IPS DF 6.9 (cell line): ENCODE measurements at places on chromosomes 3 and 15.
A peak's percentile ranks its signal among the peaks of the same experiment; 100 is the strongest.

- DNase-seq: no peak
Observed at GRCh38 chr15:82178061-82178460, 84.5 kb downstream of the EFL1 start.

DNA sequence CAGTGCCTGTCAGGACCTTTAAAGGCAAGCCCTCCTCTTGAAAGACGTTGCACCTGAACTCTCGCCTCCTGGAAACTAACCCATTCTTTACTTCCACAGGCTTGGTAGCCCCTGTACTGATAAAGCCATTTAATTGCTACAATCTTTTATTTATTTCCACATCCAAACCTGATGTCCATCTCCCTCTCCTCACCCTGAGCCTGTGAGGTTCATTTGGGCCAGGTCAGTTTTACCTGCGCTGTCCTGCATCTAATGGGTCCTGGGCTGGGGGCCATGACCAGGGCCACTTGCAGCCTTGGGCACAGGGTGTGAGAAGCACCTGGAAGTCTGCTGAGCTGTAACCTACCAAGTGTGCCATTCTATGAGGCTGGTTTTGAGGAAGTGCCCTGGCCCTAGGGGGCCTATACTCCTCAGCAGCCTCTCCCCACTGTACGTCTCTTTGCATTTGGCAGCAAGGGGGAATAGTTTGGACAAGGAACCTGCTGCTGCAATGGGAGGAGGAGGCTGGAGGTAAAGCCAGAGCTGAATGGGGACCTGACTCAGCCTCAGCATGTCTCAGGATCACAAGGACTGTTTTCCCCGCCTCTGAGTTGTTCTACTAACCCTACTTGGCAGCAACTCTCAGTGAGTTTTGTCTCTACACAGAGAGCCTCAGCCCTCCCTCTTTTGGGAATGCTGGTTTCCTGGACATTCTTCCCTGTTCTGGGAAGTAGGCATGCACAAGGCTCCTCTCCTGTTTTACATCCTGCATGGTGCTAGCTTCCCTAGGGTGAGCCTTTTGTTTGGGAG lies 53.8 kb downstream of the WDR76 start:
- DNase-seq: no peak

DNA sequence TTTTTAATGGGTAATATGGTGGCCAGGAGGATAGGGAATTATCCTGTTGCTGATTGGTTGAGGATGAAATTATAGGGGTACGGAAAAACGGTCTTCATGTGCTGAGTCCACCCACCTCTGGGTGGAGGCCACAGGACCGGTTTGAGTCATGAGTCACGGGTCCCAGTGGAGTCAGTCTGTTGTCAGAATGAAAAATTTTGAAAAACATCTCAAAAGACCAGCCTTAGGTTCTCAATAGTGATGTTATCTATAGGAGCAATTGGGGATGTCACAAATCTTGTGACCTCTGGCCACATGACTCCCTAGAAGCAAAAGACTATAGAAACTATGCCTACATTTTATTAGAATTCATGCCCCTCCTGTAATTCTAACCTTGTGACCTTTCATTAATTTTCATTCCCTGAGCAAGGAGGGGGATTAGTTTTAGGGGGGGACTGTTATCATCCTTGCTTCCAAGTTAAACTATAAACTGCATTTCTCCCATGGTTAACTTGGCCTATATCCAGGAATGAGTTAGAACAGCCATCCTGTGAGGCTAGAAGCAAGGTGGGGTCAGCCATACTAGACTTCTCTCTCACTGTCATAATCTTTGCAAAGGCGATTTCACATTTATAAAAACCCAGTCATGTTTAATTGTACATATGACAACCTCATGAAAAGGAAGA lies 101.2 kb downstream of the TCF12 start:
- no peak for DNase-seq

GRCh38 chr3:46690798-46691197 lies 2.7 kb downstream of the ALS2CL start:
- DNase-seq: no peak

- DNase-seq: no peak
Observed at GRCh38 chr3:29802057-29802456, 521.2 kb downstream of the RBMS3 start.

GRCh38 chr3:49122451-49122850 lies 1.8 kb upstream of the USP19 start:
- no peak for DNase-seq

DNA sequence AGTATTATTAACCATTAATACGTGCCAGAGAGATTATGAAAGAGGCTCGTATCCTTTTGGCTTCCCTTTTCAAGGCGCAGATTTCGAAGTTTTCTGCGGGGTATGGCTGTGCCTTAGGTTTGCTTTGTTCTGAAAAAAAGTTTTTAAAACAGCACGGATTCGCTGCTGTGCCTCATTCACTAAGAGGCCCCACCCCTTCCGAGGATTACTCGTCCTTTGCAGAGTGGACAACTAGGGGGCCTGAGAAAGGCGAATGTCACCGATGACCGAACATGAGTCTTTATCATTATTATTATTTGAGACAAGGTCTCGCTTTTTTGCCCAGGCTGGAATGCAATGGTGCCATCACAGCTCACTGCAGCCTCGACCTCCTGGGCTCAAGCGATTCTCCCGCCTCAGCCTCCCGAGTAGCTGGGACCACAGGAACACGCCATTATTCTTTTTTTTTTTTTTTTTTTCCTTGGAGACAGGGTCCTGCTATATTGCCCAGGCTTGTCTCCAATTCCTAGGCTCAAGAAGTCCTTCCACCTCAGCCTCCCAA lies 684 bp upstream of the RPS27L start:
- DNase-seq: peak; percentile 22

DNA sequence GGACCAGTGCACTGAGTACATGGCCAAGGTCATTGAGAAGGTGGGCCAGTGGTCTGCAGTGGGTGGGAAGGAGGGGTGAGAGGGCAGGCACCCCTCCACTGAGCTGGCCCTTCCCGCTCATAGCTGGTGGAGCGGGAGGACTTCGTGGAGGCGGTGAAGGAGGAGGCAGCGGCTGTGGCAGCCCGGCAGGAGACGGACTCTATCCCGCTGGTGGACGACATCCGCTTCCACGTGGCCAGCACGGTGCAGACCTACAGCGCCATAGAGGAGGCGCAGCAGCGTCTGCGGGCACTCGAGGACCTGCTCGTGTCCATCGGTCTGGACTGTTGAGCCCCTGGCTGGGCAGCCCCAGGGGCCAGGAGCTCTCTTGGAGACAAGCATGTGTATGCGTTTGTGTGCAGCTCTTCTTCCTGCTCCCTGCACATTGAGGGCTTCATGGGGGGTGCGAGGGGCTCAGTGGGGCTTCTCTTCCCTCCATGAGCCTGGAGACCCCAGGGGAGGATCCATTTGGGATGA lies 7.5 kb downstream of the ABTB1 start:
- no peak for DNase-seq

DNA sequence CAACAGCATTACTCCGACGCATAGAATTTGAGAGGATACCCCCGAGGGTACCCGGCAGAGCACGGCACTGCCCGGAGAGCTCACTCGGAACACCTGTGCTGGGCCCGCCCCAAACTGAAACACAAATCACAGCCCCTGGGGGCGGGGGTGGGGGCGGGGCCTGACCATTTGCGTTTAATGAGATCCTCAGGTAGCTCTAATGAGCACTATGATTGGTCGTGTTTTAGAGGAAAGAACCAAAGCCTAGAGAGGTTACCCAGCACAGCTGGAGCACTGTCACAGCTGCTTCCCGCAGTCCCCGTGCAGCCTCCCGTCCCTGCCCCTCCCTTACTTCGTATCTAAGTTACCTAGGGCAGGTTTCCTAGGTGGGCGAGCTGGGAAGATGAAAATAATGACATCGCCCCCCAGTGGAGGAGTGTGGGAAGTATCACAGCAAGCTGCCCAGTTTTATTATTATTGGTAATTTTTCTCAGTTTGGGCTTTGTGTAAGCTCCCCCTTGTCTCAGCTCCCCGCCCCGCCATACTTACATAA lies 187.1 kb downstream of the PDE8A start:
- DNase-seq: peak; percentile 75

GRCh38 chr3:10726787-10727186 lies 89.2 kb upstream of the SLC6A11 start:
- no peak for DNase-seq

- no peak for DNase-seq
Observed at GRCh38 chr15:60235951-60236710, 161.7 kb downstream of the ANXA2 start.

DNA sequence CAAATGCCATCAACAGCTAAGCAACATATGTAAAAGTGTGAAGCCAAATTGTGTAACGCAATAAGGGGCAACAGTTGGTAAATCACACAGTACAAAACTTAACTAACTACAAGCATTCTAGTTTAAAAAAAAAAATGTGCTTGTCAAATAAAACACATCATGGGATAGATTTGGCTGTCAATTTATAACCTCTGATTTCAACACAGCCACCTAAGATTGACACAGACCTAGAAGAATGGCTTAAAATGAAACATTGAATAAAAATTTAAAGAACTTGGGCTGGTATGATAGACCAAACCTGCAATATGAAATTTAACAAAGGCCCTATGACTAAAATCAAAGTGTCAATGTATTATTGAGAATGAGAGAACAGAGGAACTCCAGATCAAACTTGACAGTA lies 148.4 kb downstream of the NR1I2 start:
- DNase-seq: no peak

DNA sequence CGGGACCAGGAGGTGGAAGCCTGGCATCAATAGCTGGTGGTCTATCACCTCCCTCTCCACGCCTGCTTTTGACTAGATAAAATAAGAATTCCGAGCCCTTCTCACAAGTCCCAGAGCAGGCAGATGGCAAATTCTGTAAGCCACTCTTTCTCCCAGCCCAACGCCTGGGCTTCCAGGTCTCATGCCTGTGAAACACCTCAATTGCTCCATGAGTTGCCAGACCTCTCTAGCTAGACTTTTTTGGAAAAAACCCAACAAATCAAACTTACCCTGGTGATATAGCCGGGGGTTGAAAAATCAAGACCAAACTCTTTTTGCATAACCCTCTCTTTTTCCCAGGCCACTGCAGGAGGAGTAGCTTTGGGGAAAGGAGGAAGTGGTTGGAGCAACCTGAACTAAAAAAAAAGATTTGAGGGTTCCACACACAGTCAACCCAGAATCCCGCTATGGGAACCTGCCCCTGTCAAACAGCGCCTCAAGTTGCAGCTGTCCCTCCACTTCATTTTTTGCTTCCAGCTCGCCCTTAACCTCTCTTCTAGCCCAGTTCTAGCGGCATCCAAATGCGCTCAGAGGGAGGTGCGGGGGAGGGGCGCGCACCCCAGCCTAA lies 7.0 kb downstream of the BHLHE40 start:
- DNase-seq: no peak

GRCh38 chr3:141305436-141305835 lies 62.9 kb upstream of the ZBTB38 start:
- no peak for DNase-seq

DNA sequence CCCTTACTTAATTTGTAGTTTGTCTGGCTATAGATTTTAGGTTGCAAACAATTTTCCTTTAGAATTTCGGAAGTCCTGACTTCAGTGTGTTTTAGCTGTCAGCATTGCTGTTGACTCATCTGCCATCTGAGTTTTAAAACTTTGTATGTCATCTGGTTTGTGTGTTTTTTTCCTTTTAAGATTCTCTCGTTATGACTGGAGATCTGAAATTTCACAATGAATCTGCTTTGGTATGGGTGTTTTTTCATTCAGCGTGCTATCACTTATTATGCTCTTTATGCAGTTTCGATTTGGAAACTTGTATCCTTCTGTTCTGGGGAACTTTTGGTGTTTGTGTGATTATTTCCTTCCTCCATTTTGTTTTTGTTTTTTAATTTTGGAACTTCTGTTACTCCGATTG lies 53.7 kb upstream of the ZNF280D start:
- DNase-seq: no peak

- DNase-seq: no peak
Observed at GRCh38 chr3:114627770-114628169, 333.9 kb downstream of the TIGIT start.

DNA sequence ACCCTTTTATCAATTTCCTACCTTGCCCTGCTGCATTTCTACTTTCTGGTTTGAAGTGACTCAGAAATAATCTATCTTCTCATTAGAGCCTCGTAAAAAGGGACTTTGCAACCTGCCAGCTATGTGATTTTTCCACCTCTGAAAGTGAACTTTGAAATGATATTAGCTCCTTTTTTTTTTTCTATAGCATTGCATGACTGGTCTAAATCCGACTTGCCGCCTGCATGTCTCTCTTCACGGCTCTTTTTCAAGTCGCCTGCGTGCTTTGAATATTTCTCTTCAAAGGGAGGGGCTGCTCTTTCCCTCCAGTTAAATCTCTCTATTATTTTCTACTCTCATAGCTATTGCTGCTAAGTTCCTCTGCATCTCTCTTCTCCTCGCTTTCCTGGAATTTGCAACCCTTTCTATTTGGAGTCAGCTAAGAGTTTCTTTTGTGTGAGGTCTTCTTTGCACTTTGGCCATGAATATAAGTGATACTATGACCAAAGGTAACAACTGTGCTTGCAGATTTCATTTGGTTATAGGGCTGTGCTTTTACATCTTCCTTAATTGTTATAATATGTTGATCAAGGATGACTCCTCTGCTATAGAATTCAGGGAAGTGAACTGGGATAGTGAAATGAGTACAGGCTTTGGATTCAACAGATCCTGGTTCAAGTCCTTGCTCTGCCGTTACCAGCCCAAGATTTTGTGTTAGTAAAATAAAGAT lies 541.1 kb downstream of the AGBL1 start:
- no peak for DNase-seq

DNA sequence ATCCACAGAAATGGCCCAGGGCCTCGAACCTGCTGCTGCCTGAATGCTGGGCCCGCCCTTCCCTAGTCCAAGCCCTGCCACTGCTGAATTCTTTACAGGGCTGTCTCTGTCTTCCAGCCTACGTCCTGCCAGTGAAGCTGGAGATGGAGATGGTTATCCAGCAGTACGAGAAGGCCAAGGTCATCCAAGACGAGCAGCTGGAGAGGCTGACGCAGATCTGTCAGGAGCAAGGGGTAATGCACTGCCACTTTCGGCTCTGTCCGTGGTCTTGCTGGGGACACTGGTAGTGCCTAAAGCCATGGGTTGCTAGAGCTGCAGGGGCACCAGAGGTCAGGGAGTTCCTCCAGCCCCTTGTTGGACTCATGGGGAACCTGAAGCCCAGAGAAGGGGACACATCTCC lies 115.7 kb downstream of the TMEM266 start:
- no peak for DNase-seq

DNA sequence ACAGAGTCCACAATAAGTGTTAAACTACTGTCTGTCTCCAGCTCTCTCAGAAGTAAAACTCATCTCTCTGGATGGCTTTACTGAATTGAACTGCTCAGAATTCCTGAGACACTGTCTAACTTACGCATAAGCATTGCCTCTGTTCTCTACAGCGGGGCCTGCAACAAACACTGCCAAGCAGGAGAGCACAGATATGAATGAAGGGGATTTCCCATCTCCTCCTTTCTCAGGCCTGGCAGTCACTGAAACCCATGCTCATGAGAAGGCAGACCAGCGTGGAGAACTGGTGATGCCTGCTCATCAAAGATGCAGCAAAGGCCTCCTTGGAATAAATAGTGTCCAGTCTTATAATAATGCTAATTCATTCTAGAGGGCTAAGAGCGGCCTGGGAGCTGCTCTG lies 10.3 kb downstream of the RASGRP1 start:
- DNase-seq: no peak
